ENCODE measurements at places on chromosomes 5 and 9.

DNA sequence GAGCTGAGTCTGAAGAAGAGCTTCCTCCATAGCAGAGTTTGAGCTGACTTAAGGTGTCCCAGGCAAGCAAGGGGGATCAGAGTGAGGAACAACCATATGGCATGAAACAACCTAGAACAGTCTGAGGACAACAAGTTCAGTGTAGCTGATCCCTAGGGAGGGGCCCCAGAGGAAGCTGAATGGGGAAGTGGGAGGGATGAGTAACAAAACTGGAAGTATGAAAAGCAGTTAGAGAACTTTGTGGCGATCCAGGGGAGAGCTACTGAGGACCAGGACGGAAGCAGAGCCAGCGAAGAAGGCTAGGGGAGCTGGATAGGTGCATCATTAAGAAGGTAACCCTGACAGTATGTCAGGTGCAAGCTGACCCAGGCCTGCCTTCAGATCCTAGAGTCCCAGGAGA lies 580.8 kb downstream of the BNC2 start:
- no peak for DNase-seq

GRCh38 chr5:50576686-50577256 lies 89.7 kb upstream of the PARP8 start:
- no peak for DNase-seq

- DNase-seq = no peak
Measured at GRCh38 chr9:78899006-78899405, 602.1 kb downstream of the PSAT1 start.

DNA sequence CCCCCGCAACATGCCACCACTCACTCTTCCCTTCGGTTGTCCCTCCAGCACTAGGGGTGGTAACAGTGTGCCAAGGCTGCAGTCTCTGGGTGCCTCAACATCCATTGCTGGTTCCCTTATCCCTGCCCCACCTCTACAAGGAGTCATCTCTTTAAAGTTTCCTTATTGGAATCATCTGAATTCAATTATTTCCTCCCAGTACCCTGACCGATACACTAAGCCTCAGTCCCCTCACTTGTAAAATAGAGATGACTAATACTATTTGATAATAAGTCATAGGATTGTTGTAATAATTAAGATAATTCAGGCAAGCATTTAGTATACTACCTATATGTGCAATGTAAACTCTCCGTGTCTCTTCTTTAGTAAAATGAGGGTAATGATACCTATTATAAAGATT lies 352.5 kb downstream of the ENC1 start:
- DNase-seq = no peak

GRCh38 chr5:159033351-159033657 lies 66.4 kb downstream of the EBF1 start:
- DNase-seq = no peak

- no peak for DNase-seq
Measured at GRCh38 chr5:33457126-33457525, 16.4 kb downstream of the TARS1 start.

- DNase-seq = no peak
Measured at GRCh38 chr5:69293882-69294281, 38.7 kb downstream of the CCDC125 start.

Measured in T1000 (cell line).